ENCODE measurements at places on chromosomes 4 and X. TPM values are rescaled to one million over a fixed set of nuclear protein-coding genes. Genes with fewer than 3 reads are reported as not detected.
A peak's percentile ranks its signal among the peaks of the same experiment; 100 is the strongest.

- no peaks in the 10 kb centered on the region for H3K4me1 ChIP-seq
- no peak overlapping the region for H3K4me3 ChIP-seq
- no peaks in the 10 kb centered on the region for H3K36me3 ChIP-seq
- H3K27ac ChIP-seq: no peak overlapping the region
- no peaks in the 10 kb centered on the region for H3K27me3 ChIP-seq
Measured at GRCh38 chr4:142314247-142314646, 531.9 kb downstream of the INPP4B start.

DNA sequence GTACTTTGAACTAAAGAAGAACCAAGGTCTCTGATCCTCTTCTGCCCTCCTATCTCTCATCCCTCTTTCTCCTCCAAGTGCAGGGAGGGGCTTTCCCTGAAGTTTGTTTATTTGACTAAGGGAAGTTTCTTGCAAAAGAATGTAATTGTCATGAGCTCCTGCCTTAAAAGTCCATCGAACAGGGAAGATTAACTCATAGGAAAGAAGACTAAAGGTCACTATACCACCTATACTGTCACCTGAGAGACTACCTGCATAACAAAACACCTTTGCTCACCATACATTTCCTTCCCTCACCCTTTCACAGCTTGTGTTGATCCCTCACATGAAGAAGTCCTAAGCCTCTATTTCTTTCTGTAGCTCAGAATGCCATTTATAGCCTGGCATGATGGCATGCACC lies 59.4 kb upstream of the C4orf54 start:
- no peaks in the 10 kb centered on the region for H3K27me3 ChIP-seq
- no peaks in the 10 kb centered on the region for H3K36me3 ChIP-seq
- H3K4me3 ChIP-seq: no peak overlapping the region
- DNase-seq: no peak
- H3K4me1 ChIP-seq: peaks cover 14% of the 10 kb centered on the region

GRCh38 chr4:11966782-11967181 lies 538.1 kb upstream of the HS3ST1 start:
- no peak for DNase-seq
- H3K27me3 ChIP-seq: no peaks in the 10 kb centered on the region
- no peak overlapping the region for H3K27ac ChIP-seq
- no peaks in the 10 kb centered on the region for H3K36me3 ChIP-seq

DNA sequence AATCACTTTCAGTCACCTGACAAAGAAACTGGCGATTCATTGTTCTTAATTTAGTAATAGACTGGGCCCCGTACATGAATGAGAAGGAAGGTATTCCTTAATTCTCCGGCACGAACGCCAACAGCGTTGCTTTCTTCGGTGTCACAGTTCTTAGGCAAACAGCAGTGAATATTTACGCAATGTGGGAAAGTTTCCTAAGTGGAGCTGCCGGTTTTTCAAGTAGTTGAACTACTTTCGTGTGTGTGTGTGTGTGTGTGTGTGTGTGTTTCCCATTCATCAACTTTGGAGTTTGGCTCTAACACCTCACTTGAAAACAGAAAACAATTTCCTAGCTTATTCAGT lies 651 bp downstream of the NXT2 start:
- H3K4me1 ChIP-seq: no peaks in the 10 kb centered on the region
- peak overlapping the region; percentile 24 for H3K27ac ChIP-seq
- no peak for DNase-seq
- H3K36me3 ChIP-seq: no peaks in the 10 kb centered on the region
- peaks cover 28% of the 10 kb centered on the region for H3K27me3 ChIP-seq

DNA sequence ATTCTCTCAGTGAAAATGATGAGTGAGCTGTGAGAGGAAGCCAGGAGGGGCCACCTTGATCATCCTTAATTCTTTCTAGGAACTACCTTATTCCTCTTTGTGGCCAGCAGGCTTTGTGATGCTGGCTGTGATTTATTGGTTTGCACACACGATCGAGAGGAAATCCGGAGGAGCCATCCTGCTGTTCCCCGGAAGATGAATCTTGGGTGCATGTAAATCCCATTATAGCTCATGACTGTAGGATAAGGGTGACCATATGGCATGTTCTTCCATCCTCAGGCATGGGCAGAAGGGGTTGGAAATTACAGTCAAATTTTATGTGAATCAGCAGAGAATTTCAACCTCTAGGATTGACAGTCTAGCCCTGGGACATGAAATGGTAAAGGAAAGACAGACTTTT lies 254.5 kb downstream of the UNC5C start:
- H3K4me3 ChIP-seq: no peak overlapping the region
- H3K36me3 ChIP-seq: no peaks in the 10 kb centered on the region
- H3K4me1 ChIP-seq: no peaks in the 10 kb centered on the region
- H3K27ac ChIP-seq: no peak overlapping the region

- H3K4me1 ChIP-seq: no peaks in the 10 kb centered on the region
- H3K36me3 ChIP-seq: no peaks in the 10 kb centered on the region
- no peaks in the 10 kb centered on the region for H3K27me3 ChIP-seq
- no peak overlapping the region for H3K4me3 ChIP-seq
- DNase-seq: no peak
- H3K27ac ChIP-seq: no peak overlapping the region
Measured at GRCh38 chr4:122772986-122773385, 40.5 kb downstream of the BBS12 start.

GRCh38 chr4:152166567-152166966 lies 369.3 kb downstream of the FBXW7 start:
- DNase-seq: peak; percentile 83
- H3K4me1 ChIP-seq: no peaks in the 10 kb centered on the region
- no peak overlapping the region for H3K27ac ChIP-seq
- no peak overlapping the region for H3K4me3 ChIP-seq
- no peaks in the 10 kb centered on the region for H3K36me3 ChIP-seq

DNA sequence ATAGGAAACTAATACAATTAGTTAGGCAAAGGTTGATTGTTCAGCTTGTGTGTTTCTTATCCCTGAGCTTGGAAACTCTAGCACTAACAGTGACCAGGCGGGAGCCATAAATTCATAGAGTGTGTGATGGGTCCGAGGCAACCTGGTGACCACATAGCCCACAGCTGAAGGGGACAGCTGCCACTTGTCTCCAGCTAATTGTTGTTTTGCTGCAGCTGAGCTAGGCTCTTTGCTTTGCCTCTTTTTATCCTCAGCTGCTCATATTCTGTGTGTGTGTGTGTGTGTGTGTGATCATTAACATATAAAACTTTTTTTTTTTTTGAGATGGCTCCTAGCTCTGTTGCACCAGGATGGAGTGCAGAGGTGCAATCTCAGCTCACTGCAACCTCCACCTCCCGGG lies 53.2 kb downstream of the DOCK11 start:
- no peak overlapping the region for H3K27ac ChIP-seq
- no peaks in the 10 kb centered on the region for H3K36me3 ChIP-seq
- no peak overlapping the region for H3K4me3 ChIP-seq
- H3K4me1 ChIP-seq: no peaks in the 10 kb centered on the region
- DNase-seq: no peak

DNA sequence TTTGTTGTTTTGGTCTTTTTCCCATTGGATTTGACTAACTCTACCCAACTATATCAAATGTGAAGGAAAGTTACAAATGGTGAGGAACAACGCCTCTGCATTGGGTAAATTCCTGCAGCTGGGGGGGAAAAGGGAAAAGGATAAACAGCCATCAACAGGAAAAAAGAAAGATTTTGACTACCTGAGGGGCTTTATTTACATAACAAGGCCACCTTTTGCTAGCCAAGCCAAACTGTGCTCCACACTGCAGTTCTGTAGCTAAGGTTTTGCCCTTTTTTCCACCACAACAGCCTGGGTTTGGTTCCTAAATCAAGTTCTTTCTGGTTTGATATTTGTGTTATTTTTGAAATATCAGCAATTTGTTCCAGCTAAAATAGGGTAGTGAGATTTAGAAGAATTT lies 40.8 kb downstream of the RHOXF2B start:
- no peaks in the 10 kb centered on the region for H3K36me3 ChIP-seq
- H3K4me1 ChIP-seq: no peaks in the 10 kb centered on the region
- no peak overlapping the region for H3K4me3 ChIP-seq
- H3K27ac ChIP-seq: no peak overlapping the region
- no peaks in the 10 kb centered on the region for H3K27me3 ChIP-seq

DNA sequence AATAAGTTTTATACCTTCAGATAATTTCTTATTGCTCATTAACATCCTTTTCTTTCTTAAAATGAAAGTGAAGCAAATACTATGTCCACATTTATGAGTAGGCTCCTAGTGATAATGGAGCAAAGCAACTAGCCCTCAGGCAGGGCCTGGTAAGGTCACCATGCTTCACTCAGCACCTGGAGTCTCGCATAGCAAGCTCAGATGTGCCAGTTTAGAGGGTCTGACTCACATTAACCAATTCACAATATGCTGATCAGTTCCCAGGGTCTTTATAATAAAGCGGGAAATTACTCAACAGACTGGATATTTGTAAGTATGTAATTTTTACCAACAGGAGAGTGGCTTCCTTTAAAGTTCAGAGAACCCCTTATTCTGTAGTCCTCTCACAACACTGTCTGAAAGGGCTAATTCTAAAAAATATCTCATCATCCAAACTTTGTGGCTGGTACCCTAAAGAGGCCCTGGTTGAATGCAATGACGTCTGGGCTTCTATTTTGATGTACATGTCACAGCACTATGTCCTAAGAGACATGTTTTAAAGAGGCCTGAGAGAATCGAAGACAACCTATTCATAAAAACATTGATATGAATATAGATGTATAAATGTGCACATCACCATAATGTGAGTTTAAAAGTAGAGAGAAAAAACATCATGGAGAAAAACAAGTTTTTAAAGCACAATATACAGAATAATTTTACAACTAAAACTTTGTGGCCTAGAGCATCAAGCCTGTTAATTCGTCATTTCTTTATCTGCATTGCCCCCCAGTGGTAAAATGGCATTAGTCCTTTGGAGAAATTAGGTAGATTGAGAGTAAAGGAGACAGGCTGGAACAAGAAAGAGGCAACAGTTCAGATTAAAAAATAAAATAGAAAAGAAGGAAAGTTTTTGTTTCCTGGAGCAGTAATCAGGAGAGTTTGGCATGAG lies 44.3 kb downstream of the IL21 start:
- no peaks in the 10 kb centered on the region for H3K27me3 ChIP-seq
- H3K27ac ChIP-seq: no peak overlapping the region
- H3K36me3 ChIP-seq: no peaks in the 10 kb centered on the region
- H3K4me1 ChIP-seq: no peaks in the 10 kb centered on the region

The PABPC5 gene
- 2.5 TPM for total RNA-seq

DNA sequence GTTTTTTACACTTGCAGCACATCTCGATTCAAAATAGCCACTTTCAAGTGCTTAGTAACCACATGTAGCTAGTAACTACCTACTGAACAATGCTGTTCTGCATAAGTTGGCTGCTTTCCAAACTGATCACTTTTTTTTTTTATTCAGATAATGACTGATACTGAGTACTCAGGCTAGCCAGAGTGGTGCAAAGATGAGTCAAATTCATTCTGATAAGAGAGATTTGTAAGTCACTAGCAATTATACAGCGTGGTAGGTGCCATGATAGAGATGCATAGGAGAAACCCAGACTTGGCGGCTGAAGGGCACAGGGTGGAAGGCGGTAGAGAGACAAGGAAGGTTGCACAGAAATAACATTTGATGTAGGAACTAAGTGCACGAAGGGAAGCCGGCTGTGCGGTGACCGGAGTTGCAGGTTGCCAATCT lies 357 bp upstream of the IGBP1 start:
- H3K4me1 ChIP-seq: peaks cover 9% of the 10 kb centered on the region
- H3K4me3 ChIP-seq: peak overlapping the region; percentile 96
- H3K27ac ChIP-seq: peak overlapping the region; percentile 99

GRCh38 chr4:169815606-169816005 lies 57.9 kb upstream of the HPF1 start:
- H3K4me1 ChIP-seq: no peaks in the 10 kb centered on the region
- no peak for DNase-seq
- no peaks in the 10 kb centered on the region for H3K36me3 ChIP-seq
- H3K27me3 ChIP-seq: no peaks in the 10 kb centered on the region

- peak overlapping the region; percentile 28 for H3K4me3 ChIP-seq
- H3K4me1 ChIP-seq: no peaks in the 10 kb centered on the region
- no peaks in the 10 kb centered on the region for H3K27me3 ChIP-seq
- H3K27ac ChIP-seq: no peak overlapping the region
- no peaks in the 10 kb centered on the region for H3K36me3 ChIP-seq
Measured at GRCh38 chr4:126513596-126513995, 1119.2 kb upstream of the INTU start.

The ZCCHC18 gene
- total RNA-seq: 2.5 TPM

The ANXA5 gene
- 224 TPM for total RNA-seq

The ZXDB gene
- 7.7 TPM for total RNA-seq

- H3K36me3 ChIP-seq: peaks cover 78% of the 10 kb centered on the region
- H3K4me1 ChIP-seq: no peaks in the 10 kb centered on the region
- H3K4me3 ChIP-seq: peak overlapping the region; percentile 99
- H3K27ac ChIP-seq: no peak overlapping the region
Measured at GRCh38 chr4:88275949-88276515, 8.3 kb downstream of the PPM1K start.

DNA sequence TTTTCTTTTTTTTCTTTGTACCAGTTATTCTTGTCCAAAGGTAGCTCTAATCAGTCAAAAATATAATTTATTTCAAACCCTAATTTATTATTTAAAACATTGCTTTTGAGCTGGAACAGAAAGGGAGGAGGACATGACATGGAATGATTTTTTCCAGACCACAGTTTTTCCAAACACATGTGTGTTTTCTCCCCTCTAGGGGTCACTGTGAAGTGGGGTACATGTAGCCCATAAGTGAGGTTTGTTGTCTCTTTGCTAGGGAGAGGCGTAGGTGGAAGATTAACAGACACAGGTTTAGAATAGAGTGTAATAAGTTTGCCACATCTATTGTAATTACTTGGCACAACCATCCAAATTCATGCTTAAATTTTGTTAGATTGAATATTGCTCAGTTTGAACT lies 83.0 kb downstream of the TNIP2 start:
- no peak overlapping the region for H3K27ac ChIP-seq
- H3K27me3 ChIP-seq: no peaks in the 10 kb centered on the region
- H3K36me3 ChIP-seq: peaks cover 70% of the 10 kb centered on the region
- no peak for DNase-seq
- H3K4me3 ChIP-seq: no peak overlapping the region

The RIBC1 gene
- total RNA-seq: 3.0 TPM

DNA sequence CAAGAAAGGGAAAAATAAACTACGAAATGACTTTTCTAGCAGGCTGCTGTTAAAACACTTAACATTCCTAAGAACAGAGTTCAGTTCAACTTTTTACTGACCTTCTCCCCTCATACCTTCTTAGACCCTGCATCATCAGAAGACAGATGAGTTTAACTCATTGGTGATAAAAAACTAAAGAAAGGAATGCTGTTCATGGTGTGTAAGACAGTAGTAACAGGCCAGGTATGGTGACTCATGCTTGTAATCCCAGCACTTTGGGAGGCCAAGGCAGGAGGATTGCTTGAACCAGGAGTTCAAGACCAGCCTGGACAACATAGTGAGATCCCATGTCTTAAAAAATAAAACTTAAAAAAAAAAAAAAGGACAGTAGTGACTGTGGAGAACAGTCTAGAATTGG lies 16.2 kb downstream of the RBM47 start:
- DNase-seq: no peak
- H3K27me3 ChIP-seq: no peaks in the 10 kb centered on the region
- H3K4me3 ChIP-seq: no peak overlapping the region
- no peaks in the 10 kb centered on the region for H3K36me3 ChIP-seq
- peaks cover 2% of the 10 kb centered on the region for H3K4me1 ChIP-seq

- no peak overlapping the region for H3K4me3 ChIP-seq
- H3K27me3 ChIP-seq: no peaks in the 10 kb centered on the region
- H3K36me3 ChIP-seq: no peaks in the 10 kb centered on the region
- H3K4me1 ChIP-seq: no peaks in the 10 kb centered on the region
- no peak for DNase-seq
Measured at GRCh38 chr4:137583671-137584070, 51.4 kb upstream of the PCDH18 start.

- no peak overlapping the region for H3K27ac ChIP-seq
- no peaks in the 10 kb centered on the region for H3K27me3 ChIP-seq
- H3K36me3 ChIP-seq: no peaks in the 10 kb centered on the region
- H3K4me3 ChIP-seq: no peak overlapping the region
Measured at GRCh38 chr4:4991541-4992099, 27.6 kb downstream of the CYTL1 start.

- no peak overlapping the region for H3K27ac ChIP-seq
- H3K4me3 ChIP-seq: no peak overlapping the region
- no peak for DNase-seq
- no peaks in the 10 kb centered on the region for H3K36me3 ChIP-seq
Measured at GRCh38 chr4:153850533-153851280, 61.8 kb upstream of the SFRP2 start.

Data from endodermal cell (in vitro differentiated cells).